ENCODE measurements at places on chromosomes 7 and 10.

DNA sequence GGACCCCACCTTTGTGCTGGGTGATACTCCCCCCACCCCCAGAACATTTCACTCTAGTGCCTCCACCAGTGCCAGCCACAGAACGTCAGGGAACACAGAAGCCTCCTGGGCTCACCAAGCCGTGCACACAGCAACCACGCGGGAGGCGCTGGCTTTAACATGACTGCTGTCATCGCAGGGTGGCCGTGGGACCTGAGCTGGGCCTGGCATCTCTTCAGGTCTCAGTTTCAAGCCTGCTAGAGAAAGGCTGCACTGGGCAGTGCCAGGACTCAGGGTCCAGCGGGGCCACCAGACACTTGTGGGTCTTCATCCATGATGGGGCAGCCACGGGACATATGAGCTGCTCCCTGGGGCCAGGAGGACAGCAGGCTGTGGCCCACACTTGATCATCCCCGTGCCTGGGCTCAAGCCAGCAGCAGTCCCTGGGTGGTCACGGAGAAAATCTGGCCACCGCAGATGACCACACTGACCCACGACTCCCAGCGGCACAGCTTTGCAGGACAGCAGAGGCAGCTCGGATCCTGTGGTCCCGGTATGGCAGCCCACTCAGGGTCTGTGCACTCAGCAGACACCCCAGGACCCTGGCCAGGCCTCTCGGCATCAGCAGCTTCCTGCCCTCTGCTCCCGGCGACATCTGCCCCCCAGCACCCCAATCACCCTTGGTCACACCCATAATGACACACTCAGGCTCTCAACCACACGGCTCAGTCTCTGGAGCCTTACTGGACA, 44.2 kb downstream of the CAMK2B start:
- no peak for DNase-seq

DNA sequence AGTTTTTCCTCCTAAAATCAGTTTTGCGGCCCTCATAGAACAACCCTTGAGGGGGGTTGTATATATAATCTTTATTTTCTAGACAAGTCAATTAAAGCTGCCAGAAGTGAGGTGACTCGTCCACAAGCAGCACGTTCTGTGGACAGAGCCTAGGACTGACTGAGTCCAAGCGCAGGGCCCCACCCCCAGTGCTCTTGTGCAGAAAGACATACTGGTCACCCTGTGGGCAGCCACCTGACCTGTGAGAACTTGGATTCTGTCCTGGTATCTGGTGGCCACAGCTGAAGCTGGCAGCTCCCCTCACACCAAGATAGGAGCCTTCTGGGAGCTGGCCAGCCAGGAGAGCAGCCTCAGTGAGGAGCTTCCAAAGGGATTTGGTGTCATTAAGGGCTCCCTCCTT, 89.3 kb downstream of the GRK5 start:
- no peak for DNase-seq

- DNase-seq = peak; percentile 59
Observed at GRCh38 chr7:146116521-146117222, at the start of gene CNTNAP2. CNTNAP2 (plus strand) TSS chr7:146116801; CDS start chr7:146116877, 76 bp downstream.

GRCh38 chr10:59290448-59290847, 71.9 kb downstream of the FAM13C start:
- DNase-seq = no peak

- DNase-seq = no peak
Observed at GRCh38 chr7:37356911-37357636, 91.6 kb downstream of the ELMO1 start.

DNA sequence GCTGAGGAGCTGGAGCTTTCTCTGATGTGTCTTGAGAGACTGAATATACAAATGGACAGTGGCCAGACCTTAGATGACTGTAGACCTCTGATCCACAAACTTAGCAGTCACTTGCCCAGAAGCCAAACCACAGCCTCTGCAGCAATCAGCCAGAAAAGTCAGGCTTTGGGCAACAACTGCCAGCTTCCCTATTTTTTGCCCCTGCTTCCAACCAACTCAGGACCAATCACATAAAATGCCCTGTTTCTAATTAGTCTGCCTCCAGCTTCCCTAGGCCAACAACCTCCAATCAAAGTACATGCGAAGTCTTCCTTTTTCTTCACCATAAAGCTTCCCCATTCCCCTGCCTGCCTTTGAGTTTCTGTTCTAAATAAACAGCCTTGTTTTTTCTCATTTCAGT, 37.8 kb upstream of the CACUL1 start:
- no peak for DNase-seq

DNA sequence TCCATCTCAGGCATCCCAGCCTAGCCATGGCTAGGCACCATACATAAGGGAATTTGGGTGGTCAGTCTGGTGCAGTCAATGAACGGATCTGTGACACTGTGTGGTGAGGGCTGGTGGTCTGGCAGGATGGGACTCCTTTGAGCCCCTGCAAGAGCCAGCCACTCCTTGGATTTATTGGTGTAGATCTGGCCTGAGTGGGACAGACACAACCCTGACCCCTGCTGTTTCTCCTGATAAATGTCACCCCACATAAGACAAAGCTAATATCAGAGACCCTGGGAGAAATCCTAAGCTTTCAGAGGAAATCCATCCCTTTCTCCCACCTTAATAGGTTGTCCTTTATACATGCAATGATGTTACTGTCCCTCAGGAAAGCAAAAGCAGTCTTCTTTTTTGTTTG, 2.3 kb downstream of the FBXO24 start:
- DNase-seq = no peak

DNA sequence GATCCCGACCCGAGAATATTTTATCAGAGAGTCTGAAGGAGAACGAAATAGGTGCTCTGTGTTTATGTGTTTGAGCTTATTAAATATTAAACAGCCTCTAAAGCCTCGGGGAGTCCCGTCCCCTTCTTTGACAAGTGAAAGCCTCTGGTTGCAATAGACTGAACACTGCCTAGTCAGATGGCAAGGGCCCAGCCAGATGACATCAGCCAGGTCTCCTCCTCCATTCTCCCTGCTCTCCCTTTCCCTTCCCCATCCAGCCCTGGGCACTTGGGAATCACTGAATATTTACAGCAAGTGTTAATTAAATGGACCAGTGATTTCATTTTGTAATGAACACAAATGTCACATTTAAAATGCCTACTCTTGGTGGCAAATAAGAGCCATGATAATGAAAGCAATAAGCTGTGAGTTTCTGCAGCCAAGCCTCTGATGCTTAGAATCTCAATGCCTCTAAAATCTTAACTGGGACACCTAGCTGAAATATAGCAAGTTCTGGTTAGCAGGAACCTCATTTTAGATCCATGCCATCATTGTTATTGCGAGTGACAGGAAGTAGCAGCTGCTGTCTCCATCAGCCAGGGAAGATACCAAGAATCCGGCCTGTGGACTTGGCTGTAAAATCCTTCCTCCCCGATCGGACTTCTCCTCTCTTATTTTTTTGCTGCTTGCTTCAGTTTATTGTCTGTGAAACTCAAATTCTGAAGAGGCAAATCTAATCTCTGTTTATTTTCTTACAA, 202.1 kb downstream of the PRPF18 start:
- no peak for DNase-seq

DNA sequence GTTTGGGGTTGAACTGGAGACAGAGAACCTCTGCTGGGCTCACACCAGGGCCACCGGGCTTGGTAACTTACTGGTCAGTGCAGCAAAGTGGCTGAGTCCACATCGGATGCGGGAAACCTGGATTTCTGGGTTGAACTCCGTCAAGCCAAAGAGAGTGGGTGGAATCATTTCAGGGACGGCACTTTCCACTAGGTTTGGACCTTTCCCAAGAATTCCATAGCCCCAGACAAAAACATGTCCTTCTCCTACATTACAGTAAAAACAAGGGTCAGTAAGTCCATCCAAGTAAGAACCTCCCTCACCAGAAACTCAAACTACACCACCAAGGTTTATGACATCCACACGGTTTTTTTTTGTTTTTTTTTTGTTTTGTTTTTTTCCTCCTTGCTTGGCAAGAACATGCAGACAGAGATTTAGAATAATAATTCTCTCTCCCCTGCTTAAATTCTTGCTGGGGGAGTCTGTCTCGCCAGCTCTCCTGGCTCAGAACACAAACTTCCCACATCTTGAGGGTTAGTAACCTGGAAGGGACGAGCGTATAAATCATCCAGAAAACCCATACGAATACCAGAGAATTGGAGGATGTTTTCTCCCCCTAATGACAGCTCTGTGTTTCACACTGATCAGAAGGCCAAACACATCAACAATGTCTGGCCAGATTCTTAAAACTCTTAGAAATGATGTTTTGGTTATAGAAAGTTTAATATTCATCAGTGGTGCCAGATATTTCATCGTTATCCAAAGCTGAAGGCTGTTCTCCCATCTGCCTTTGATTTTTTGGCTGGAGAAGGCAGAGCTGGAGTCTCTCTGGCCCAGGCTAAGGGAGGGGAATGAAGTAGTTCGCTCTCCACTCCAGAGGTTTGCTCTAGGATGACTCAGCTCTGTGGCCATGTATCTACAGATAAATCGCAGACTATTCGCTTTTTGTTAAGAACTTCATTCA, 17.5 kb downstream of the RCC1L start:
- no peak for DNase-seq

All from NCI-H1105 (cell line).